Activated T-cell treated with anti-CD3 and anti-CD28 coated beads, Interleukin-2, amount 50 U/mL, for 72 hours (primary cell): ENCODE measurements at places on chromosomes 2 and 18. TPM values are rescaled to one million over a fixed set of nuclear protein-coding genes. Genes with fewer than 3 reads are reported as not detected.
A peak's percentile ranks its signal among the peaks of the same experiment; 100 is the strongest.

- peaks cover 6% of the 10 kb centered on the region for H3K4me1 ChIP-seq
- peak; percentile 39 for DNase-seq
- H3K36me3 ChIP-seq = no peaks in the 10 kb centered on the region
- H3K4me3 ChIP-seq = no peak overlapping the region
Observed at GRCh38 chr2:217370391-217370790, 510.5 kb upstream of the TNP1 start.

- no peak overlapping the region for H3K27ac ChIP-seq
- no peak for DNase-seq
- peaks cover 2% of the 10 kb centered on the region for H3K36me3 ChIP-seq
- H3K4me3 ChIP-seq = no peak overlapping the region
- peaks cover 16% of the 10 kb centered on the region for H3K27me3 ChIP-seq
Observed at GRCh38 chr2:20430035-20430434, 16.8 kb upstream of the RHOB start.

DNA sequence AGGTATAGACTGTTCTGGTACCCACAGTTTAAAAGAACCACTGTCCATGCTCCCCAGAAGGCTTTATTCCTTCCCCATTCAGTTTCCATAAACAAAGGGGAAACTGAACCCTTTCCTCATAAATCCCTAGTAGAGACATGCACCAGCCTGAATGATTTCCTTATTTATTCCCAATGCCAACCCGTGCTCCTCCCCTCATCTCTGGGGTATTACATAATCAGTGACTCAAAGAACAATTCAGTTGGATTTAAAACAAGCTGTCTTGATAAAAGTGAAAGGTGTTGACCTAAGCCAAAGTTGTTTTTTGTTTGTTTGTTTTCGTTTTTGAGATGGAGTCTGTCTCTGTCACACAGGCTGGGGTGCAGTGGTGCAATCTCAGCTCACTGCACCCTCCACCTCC lies 418.5 kb upstream of the CNTNAP5 start:
- H3K4me1 ChIP-seq = no peaks in the 10 kb centered on the region
- H3K4me3 ChIP-seq = no peak overlapping the region
- no peak for DNase-seq
- no peak overlapping the region for H3K27ac ChIP-seq

DNA sequence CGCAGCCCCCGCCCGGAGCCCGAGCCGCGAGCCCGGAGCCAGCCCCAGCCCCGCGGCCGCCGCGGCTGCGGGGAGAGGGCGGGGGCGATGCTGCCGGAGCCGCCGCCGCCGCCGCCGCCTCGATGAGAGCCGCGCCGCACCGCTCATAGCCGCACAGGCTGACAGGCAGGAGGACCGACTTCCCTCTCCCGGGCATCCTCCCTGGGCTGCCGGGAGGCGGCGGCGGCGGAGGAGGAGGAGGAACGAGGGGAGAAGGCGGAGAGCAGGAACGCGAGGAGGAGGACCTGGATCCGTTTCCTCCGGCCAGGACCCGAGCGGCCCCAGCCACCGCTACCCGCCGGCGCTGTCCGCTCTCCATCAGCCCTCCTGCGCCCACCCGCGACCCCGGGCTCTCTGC lies 370 bp downstream of the KLHL29 start:
- peaks cover 3% of the 10 kb centered on the region for H3K36me3 ChIP-seq
- H3K27ac ChIP-seq = no peak overlapping the region
- no peak overlapping the region for H3K4me3 ChIP-seq
- peaks cover 78% of the 10 kb centered on the region for H3K27me3 ChIP-seq
- peaks cover 40% of the 10 kb centered on the region for H3K4me1 ChIP-seq

DNA sequence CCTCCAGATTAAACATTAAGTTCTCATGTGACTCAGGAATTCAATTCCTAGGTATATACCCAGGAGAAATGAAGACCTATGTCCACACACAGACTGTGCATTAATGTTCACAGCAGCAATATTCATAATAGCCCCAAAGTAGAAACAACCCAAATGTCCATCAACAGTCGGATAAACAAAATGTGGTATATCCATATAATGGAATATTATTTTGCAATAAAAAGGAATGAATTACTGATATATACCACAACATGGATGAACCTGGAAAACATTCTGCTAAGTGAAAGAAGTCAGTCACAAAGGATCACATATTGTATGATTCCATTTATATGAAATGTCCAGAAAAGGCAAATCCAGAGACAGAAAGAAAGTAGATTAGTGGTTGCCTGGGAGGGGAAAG lies 20.5 kb downstream of the PELI1 start:
- no peak for DNase-seq
- no peaks in the 10 kb centered on the region for H3K27me3 ChIP-seq
- no peak overlapping the region for H3K4me3 ChIP-seq
- peaks cover 83% of the 10 kb centered on the region for H3K4me1 ChIP-seq

GRCh38 chr2:169964740-169965139 lies 137.5 kb downstream of the UBR3 start:
- peaks cover 5% of the 10 kb centered on the region for H3K4me1 ChIP-seq
- H3K27me3 ChIP-seq = no peaks in the 10 kb centered on the region
- peaks cover 16% of the 10 kb centered on the region for H3K36me3 ChIP-seq
- no peak overlapping the region for H3K27ac ChIP-seq
- no peak for DNase-seq

DNA sequence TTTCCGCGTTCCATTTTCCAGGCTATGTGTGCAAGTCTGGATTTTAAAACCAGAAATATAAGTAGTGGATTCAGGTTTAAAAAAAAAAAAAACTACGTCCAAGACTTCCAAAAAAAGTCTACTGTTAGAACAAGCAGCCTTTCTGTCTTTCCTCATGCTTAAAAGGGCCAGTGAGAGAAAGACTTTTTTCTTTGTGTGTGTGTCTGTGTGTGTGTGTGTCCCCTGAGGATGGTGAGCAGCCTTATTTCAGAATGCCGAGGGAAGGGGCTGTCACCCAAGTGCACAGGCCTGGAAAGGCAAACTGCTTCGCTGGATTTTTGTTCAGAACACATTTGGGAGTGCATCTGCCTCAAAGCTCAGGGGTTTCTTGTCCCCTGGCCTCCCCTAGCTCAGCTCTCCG lies 98.8 kb downstream of the ZBTB7C start:
- DNase-seq = no peak
- no peak overlapping the region for H3K4me3 ChIP-seq
- no peaks in the 10 kb centered on the region for H3K4me1 ChIP-seq

DNA sequence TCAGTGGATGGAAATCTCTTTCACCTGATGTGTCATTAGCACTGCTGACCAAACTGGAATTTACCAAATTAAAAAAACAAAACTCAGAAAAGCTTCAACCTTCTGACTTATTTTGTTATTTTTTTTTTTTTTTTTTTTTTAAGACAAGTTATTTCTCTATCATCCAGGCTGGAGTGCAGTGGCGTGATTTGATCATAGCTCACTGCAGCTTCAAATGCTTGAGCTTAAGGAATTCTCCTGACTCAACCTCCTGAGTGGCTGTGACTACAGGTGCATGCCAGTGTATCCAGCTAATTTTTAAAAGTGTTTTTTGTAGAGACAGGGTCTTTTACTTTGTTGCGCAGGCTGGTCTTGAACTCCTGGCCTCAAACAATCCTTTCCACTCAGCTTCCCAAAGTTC lies 155.6 kb downstream of the LRRTM1 start:
- no peak overlapping the region for H3K27ac ChIP-seq
- no peaks in the 10 kb centered on the region for H3K36me3 ChIP-seq
- H3K4me1 ChIP-seq = no peaks in the 10 kb centered on the region

GRCh38 chr2:190950566-190950991 lies 63.4 kb downstream of the STAT1 start:
- peaks cover under 1% of the 10 kb centered on the region for H3K36me3 ChIP-seq
- H3K4me3 ChIP-seq = no peak overlapping the region
- no peak for DNase-seq
- H3K27me3 ChIP-seq = no peaks in the 10 kb centered on the region
- no peak overlapping the region for H3K27ac ChIP-seq

DNA sequence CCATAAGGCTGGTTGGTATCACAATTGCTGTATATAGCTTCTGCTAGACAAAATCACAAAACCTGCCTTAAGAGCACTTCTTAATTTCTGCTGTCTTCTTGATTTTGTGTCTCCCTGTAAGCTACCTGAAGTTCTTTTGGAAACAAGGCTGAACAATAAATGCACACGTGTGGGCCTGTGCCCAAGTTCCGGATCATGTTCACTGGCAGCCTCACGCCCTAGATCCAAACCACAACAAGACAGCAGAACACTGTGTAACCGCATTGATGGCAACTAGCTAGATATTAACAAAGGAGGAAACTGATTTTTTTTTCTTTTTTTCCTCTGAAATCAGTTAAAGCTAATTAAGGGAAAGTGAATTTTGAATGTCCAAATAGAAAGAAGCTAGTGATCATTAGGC lies 81.5 kb upstream of the LYPD6B start:
- no peaks in the 10 kb centered on the region for H3K27me3 ChIP-seq
- no peak for DNase-seq
- no peaks in the 10 kb centered on the region for H3K4me1 ChIP-seq

- H3K4me1 ChIP-seq = no peaks in the 10 kb centered on the region
- no peak overlapping the region for H3K4me3 ChIP-seq
- no peak overlapping the region for H3K27ac ChIP-seq
- no peaks in the 10 kb centered on the region for H3K36me3 ChIP-seq
- no peak for DNase-seq
Observed at GRCh38 chr2:165837122-165837521, 43.1 kb upstream of the GALNT3 start.

- H3K36me3 ChIP-seq = no peaks in the 10 kb centered on the region
- H3K27ac ChIP-seq = no peak overlapping the region
- H3K4me3 ChIP-seq = no peak overlapping the region
- no peak for DNase-seq
- H3K27me3 ChIP-seq = peaks cover 5% of the 10 kb centered on the region
Observed at GRCh38 chr2:238154570-238154969, 4.2 kb upstream of the ERFE start.

DNA sequence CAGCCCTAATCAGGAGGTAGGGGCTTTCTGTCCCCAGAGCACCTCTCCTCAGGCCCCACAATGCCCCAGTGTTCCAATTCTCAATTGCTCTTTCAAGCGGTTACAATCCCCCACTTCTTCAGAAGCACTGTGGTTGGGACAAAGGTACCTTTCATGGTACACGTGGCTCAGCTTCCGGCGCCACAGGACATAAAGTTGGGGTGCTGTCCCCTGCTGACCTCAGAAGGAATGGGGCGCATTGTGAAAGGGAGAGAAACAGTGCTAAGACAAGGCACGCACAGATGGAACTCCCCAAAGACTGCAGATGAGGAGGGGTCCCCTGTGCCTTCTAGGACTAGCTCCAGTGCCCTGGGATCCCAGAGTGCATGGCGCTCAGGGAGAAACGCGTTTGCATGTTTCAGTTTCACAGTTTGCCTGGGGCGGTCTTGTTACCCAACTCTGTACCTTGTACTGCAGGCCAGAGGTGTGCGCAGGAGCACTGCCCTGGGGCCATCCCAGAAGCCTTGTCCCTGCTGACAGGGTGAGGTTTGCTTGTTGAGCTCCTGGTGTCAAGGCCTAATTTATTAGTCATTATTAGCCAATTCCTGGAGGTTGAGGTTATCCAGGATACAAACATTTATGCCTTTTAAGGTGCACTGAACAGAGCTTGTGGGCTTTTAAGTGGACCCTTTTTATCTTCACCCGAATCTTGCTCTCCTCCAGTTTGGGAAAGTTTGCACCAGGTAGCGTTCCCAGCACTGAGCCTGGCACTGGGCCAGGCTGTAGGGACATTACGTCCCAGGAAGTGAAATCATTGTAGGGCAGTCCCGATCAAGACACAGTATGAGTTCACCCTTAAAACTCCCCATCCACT lies 7.6 kb downstream of the CNDP1 start:
- H3K4me3 ChIP-seq = no peak overlapping the region
- no peak for DNase-seq
- H3K27ac ChIP-seq = no peak overlapping the region
- H3K4me1 ChIP-seq = no peaks in the 10 kb centered on the region

GRCh38 chr2:176392249-176392648 lies 123.0 kb downstream of the MTX2 start:
- no peak overlapping the region for H3K4me3 ChIP-seq
- no peak overlapping the region for H3K27ac ChIP-seq
- H3K4me1 ChIP-seq = no peaks in the 10 kb centered on the region

DNA sequence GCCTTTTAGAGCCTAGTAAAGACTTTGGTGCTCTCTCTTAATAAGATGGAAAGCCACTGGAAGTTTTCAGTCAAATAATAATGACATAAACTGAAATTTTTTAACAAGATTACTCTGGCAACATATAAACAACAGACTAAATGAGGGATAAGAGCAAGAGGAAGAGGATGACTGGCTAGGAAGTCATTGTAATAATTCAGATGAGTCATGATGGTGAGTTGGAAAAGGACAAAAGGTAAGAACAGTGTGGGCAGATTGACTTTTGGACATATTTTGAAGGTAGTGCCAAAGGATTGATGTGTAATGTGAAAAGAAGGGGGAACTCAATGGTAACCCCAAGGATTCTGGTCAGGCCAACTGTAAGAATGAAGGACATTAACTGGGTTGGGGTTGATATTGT lies 310.3 kb downstream of the NOL4 start:
- no peak overlapping the region for H3K4me3 ChIP-seq
- no peaks in the 10 kb centered on the region for H3K27me3 ChIP-seq
- H3K4me1 ChIP-seq = no peaks in the 10 kb centered on the region
- no peak overlapping the region for H3K27ac ChIP-seq

GRCh38 chr18:22871809-22872525 lies 61.2 kb upstream of the RBBP8 start:
- DNase-seq = no peak
- no peak overlapping the region for H3K27ac ChIP-seq
- H3K27me3 ChIP-seq = peaks cover 12% of the 10 kb centered on the region

DNA sequence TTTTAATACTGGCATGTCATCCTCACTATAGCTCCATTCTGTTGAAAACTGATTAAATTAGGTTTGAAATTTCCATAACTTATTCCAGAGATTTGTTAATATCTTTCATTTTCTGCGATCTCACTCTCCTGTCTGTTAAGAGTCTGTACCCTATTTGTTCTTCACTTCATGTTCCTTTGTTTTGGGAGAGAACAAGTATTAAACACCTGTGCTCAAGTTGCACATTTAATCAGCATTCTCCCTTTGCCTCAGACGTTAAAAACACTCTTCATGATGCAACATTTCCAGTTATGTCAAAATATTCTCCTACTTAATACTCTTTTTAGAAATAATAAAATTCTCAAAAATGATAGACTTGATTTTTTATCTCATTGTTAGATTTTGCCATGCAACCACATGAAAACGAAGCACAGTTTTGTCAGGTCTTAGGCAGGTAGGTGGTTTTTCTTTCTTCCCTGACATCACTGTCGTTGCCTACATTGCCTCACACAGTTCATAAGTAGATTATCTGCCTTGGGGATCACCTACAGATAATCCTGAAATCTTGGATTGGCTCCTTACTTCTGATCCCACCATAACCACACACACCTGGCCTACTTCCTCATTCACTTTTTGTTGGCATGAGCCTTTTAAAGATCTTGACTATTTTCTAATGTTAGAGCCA lies 109.9 kb downstream of the GAREM1 start:
- H3K36me3 ChIP-seq = no peaks in the 10 kb centered on the region
- H3K4me1 ChIP-seq = peaks cover 15% of the 10 kb centered on the region
- H3K27me3 ChIP-seq = no peaks in the 10 kb centered on the region
- peak overlapping the region; percentile 0 for H3K27ac ChIP-seq
- no peak overlapping the region for H3K4me3 ChIP-seq

GRCh38 chr2:133012847-133013734 lies 343.1 kb upstream of the LYPD1 start:
- H3K27ac ChIP-seq = no peak overlapping the region
- H3K4me1 ChIP-seq = no peaks in the 10 kb centered on the region
- peaks cover 3% of the 10 kb centered on the region for H3K36me3 ChIP-seq
- H3K4me3 ChIP-seq = no peak overlapping the region
- no peak for DNase-seq
- H3K27me3 ChIP-seq = no peaks in the 10 kb centered on the region

Gene ZAP70
- 164 TPM for total RNA-seq

Gene TMEM169
- 1.6 TPM for total RNA-seq

Gene TUBA4B
- total RNA-seq = not detected

Gene IER3IP1
- 13.3 TPM for total RNA-seq
